ENCODE measurements at places on chromosomes 4 and X. TPM values are rescaled to one million over a fixed set of nuclear protein-coding genes. Genes with fewer than 3 reads are reported as not detected.

- ATAC-seq, result peak; percentile 68
These were observed 114.3 kb upstream of the TEX13C start for GRCh38 chrX:125205133-125205917.

The NSUN7 gene
- 2.1 TPM for total RNA-seq

DNA sequence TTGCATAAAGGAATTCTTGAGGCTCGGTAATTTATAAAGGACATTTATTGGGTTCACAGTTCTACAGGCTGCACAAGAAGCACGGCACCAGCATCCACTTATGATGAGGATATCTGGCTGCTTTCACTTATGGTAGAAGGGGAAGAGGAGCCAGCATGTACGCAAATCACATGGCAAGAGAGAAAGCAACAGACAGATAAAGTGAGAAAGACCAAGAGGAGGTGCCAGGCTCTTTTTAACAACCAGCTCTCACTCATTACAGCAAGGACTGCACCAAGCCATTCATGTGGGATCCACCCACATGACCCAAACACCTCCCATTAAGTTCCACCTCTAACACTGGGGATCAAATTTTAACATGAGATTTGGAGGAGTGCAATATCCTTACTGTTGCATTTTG lies 1198.2 kb downstream of the ADGRL3 start:
- no peak for ATAC-seq

The CXCL10 gene
- 1.7 TPM for total RNA-seq
